Right atrium auricular region (tissue), 2 donors: ENCODE measurements at places on chromosomes 6 and 20. TPM values are rescaled to one million over a fixed set of nuclear protein-coding genes. Genes with fewer than 3 reads are reported as not detected.

DNA sequence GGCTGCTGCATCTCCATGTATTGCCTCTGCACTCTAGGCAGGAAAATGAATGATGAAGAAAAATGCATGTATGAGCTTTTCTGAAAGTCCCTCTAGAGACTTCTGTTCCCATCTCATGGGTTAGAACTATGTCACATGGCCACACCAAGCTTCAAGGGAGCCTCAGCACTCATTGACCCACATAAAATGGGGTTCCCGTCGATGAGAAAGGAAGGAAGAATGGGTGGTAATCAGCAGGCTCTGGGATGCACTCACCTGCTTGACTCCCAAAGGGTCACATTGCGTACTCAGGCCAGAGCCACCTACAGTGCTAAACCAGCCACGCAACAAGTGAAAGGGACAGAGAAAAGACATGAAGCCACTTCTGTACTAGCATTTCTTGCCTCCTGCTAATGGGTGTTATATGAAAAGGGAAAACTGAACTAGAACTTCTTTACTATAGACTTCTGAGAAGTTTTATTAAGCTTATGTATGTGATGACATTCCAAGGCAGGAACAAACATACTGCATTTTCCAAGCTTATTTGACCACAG, 95.8 kb upstream of the GCM1 start:
- no peak for DNase-seq

GRCh38 chr6:34460796-34461507, 4.9 kb upstream of the PACSIN1 start:
- DNase-seq, result no peak

- no peak for DNase-seq
Measured at GRCh38 chr20:48294196-48294595, 508.9 kb upstream of the SULF2 start.

The OXT gene
- not detected for total RNA-seq

DNA sequence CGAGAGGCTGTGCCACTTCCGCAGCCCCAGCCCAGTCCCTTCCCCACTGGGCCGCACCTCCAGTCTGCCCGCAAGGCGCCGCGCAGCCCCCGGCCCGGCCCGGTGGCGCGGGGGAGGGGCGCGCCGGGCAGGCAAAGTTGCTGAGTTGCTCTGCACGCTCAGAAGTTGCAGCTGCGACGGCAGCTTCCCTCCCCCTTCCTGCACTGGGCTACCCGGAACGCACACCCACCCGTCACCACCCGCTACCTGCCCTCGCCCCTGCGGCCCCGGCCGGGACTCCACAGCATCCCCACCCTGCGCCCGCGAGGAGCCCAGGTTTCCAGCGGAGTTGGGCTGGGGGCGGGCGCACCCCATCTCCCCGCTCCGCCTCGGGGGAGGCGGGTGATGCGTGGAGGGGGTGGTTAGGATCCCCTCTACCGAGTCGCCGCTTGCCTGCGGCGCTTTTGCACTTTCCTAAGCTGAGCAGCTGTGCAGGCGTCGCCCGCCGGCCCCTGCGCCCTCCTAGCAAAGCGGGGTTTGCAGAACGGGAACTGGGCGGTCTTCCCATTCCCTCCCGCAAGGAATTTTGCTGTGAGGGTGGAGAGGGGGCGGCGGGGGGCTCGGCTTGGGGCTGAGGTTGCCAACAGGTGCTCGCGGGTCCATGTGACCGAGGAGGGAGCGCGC, 55.9 kb upstream of the RREB1 start:
- no peak for DNase-seq

The TEAD3 gene
- total RNA-seq, result 37.1 TPM

DNA sequence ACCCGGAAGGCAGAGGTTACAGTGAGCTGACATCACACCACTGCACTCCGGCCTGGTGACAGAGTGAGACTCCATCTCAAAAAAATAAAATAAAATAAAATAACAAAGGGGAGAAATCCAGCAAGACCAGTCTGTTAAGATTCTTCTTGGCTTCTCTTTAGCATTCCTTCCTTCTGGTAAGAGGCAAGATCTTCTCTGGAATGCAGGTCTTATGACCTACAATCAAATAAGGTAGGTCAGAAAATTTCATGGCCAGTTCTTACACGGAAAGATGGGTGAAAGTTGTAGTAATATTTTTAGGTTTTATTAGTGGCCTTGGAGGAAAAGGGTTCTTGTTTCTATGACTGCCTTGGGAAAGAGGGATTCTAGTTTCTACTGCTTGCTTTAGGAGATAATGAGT, 180.9 kb downstream of the FUT9 start:
- no peak for DNase-seq

The ATXN1 gene
- 62.0 TPM for total RNA-seq

GRCh38 chr6:38522322-38522721, 117.4 kb downstream of the BTBD9 start:
- no peak for DNase-seq

GRCh38 chr6:25788305-25788922, 33.9 kb downstream of the SLC17A4 start:
- DNase-seq, result no peak

DNA sequence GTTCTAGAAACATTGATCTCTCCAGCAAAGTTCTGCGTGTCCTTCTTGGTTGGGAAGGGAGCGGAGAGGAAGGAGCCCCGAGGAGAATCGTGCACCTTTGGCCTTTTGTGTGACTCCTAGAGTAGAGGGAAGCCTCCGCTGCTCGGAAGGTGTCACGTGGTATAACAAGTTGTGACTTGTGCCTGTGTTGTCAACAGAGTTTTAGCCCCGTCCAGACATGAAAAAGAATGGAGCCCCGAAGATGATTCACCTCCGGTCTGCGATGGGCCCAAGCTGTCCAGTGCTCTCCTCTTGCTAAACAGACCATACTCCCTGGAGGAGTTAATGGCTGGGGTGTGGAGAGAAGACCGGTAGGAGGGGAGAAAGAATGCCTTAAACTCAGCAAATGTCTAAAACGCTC, 7.0 kb downstream of the EYA2 start:
- no peak for DNase-seq

The CD24 gene
- total RNA-seq, result 0.41 TPM

The TAF8 gene
- 35.8 TPM for total RNA-seq

The IL17F gene
- total RNA-seq, result not detected

DNA sequence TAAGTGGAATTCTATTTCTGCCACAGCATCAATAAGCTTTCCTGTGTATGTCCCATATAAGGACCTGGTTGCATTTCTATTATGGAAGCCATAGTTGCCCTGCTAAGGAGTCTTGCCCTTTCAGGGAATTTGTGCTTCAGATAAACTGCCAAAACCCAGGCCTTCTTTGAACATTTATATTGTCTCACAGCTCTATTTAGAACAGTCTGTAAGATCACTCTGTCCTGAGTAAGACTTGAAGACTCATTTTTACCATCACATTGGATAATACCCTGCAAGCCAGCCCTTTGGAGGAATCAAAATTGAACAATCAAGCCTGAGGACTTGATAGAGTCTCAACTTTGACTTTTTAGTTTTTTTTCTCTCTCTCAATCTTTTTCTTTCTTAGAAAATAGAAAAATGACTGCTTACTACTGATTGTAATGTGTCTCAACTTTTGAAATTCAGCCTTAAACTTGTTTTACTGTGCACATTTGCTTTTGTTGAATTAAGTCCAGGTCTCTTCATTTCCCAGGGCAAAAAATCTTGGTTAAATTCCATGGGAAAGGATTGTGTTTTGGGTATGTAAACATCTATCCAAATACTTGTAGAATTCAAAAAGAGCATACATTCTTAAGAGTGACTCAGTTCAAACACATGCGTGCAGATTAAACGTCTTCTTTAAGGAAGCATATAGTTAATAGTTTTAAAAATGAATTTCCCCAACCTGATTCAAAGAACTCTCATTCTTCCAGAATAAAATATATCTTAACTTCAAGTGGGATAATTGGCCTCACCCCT, 91.2 kb downstream of the PLCB1 start:
- no peak for DNase-seq

DNA sequence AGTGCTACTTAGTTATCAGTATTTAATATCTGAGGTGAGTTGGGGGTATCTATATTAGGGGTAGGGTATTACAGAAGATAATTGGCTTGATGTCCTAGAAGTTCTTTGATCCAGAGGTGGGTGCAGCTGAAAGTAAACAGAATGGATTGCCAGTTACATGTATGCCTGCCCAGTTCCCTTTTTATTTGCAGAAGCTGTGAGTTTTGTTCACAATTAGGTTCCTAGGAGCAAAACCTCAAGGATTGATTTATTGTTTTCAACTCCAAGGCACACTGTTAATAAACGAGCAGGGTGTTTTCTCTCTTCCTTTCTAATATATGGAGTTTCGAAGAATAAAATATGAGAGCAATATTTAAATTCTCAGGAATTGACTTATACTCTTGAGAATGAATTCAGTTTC, 129.0 kb downstream of the SULF2 start:
- DNase-seq, result no peak

DNA sequence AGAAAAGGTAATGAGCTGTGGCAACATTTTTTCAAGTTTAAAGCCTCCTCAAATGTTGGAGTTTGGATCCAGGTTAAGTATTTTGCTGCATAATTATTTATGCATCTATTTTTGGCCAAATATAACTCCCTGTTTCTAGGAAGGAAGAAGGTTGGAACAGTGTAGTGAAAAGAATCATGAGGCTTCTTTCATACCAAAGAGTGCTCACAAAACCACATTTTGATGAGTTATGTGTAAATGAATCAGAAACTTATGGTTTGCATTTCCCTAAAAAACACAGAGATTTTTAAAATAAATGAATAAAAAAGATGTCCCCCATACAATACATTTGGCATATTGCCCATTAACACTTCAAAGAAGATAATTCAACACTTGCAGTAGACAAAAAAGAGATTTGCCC, 246.9 kb upstream of the PRDM1 start:
- no peak for DNase-seq

GRCh38 chr6:16533721-16534136, 227.5 kb downstream of the ATXN1 start:
- no peak for DNase-seq

DNA sequence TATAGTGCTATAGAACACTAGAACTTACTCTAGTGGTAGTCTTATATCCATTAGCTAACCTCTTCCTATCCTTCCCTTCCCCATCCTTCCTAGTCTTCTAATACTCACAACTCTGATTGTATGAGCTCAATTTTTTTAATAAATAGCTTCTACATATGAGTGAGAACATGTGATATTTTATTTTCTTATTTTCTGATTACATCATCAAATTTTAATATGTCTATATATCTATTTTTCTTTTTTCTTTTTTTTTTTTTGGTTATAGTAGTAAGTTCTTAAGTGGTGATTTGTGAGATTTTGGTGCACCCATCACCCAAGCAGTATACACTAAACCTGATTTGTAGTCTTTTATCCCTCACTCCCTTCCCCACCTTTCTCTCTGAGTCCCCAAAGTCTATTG, 112.5 kb downstream of the JAG1 start:
- no peak for DNase-seq

- no peak for DNase-seq
Measured at GRCh38 chr6:170165471-170166117, 125.3 kb downstream of the DLL1 start.

DNA sequence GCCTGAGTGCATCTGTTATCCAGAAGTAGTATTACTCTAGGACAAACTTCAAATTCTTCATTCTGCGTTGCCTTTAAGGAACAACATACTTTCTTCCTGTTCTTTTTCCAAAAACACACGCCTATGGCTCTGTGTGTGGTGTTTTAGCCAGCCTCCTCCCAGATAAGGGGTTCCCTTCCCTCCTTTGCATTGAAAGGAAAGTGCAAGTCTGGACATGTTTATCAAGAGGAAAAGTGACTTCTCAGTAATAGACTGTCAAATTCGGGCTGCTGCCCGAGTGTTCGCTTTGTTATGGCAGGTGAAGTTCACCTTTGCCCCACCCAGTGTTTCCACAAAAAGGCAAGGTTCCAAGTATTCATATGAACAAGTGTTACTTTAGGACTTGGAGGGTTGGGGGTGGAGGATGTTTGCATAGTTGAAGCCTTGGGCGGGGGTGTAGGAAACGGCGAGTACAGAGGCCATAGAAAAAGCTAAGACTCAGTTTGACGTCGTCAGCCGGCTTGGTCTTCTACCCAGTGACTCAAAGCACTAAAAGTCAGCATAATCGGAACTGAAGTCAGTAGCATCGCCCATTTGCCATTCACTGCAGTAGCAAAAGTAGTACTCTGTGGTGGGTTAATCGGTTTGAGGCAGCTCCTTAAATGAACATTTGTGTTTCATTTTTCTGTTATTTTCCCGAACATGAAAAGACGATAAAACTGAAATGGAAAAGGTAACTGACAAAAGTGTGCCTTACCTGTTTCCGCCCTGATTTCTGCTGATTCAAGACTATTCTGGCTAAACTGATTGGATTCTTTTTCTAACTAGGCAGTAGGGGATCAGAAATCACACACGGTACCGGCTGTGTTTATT, 12.5 kb downstream of the PRDM1 start:
- no peak for DNase-seq

The WFDC2 gene
- 12.4 TPM for total RNA-seq

DNA sequence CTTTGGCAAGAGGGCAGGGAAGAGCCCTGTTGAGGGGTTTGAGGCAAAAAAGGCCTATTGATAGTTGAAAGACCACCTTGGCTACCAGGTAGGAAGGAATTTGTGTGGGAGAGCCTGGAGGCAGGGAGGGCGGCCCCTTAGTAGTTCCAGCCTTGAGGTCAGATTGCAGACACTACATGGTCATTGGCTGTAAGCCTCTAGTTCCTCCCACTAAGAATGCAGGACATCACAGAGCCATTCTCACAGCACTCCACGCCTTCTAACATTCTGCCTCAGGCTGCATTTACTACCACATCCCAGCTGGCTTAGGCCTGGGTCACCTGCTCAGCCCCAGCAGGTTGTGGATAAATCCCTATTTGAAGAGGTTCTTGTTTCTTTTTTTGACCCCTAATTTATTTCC, 91.0 kb upstream of the SNX9 start:
- peak; percentile 23 for DNase-seq

DNA sequence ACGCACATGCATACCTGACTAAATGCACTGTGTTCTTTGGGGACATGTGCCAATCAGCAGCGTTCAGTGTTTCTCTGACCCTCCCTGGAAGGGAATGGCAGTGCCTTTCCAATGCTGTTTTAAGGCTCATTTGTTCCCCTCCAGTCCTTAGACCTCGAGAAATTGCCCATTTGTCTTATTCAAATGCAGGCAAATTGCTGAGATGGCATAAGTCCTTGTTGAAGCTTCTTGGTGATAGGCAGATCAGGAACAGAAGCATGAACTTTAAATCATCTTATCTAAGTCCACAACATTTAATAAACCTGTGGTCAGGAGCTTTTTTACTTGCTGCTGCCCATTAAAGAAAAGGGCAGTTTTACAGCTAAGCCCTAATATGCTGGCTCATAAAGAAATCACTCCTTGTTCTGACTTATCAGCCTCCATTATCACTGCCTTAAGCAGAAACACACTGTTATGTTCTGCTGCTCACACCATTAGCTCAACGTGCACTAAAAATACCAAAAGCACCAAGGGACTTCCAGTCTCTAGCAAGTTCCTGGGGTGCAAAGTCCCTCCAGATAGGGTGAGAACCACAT, 112.9 kb upstream of the LRFN2 start:
- DNase-seq, result no peak

The TNF gene
- 0.51 TPM for total RNA-seq
